ENCODE measurements at places on chromosomes 4 and X. TPM values are rescaled to one million over a fixed set of nuclear protein-coding genes. Genes with fewer than 3 reads are reported as not detected.

DNA sequence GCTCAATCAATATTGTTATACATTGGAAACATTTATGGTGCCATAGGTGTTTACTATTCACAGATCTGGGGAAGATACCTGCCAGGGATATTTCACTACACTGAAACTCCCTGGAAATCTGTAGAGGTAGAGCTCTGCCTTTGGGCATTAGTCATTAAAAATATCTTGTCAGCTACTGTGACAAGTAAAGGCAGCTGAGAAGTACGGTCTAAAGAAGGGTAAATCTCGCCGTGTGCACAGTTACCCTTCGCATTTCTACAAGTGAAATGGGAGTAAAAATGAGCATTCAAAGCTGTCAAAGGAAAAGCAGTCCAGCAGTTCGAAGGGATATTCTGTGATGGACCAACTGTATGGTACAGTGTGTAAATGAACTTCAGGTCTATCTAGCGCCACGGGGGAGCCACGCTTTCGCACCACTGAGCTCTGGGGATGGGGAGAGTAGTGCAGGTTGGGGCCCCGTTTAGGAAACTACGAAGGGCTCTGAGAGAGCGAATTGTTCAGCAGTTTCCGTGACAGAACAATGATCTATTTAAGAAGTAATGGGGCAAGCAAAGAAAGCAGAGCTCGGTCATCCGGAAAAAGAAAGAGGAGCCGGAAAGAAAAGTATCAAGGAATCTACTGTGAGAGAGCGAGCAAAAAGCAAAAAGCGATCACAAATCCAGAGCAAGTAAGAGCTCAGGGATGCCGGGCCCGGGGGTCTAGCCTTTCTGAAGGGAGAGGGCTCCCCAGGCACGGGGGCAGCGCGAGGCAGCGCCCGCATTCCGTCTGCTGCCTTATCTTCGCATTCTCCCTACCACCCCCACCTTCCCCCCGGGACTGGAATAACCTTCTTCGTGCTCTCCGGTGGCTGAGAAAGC, 646 bp downstream of the TIGD4 start:
- DNase-seq = peak; percentile 16
- H3K36me3 ChIP-seq = no peaks in the 10 kb centered on the region
- H3K4me1 ChIP-seq = no peaks in the 10 kb centered on the region

DNA sequence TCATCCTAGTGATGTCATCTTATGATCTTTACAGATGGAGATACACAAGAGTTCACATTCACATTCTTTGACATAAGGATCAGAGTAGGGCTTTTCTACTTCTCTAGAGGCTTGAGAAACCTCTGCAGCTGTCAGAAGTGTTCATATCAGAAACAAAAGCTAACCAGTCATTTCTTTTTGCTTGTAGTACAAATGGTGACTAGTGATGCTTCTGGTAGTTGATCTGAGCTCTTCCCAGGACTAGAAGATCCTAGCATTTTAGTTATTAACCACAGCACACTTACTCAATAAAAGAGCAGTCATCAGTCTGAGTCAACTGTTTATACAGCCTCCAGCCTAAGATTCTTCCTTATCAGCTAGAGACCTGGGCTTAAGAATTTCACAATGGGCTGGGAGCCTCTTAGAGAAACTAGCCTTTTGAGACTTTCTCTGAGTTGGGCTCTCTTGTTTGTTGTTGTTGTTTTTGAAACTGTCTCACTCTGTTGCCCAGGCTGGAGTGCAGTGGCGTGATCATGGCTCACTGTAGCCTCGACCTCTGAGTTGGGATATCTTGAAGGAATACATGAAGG, 84.1 kb downstream of the TMEM164 start:
- DNase-seq = no peak
- no peak overlapping the region for H3K4me3 ChIP-seq
- no peaks in the 10 kb centered on the region for H3K36me3 ChIP-seq
- peaks cover 4% of the 10 kb centered on the region for H3K27me3 ChIP-seq

DNA sequence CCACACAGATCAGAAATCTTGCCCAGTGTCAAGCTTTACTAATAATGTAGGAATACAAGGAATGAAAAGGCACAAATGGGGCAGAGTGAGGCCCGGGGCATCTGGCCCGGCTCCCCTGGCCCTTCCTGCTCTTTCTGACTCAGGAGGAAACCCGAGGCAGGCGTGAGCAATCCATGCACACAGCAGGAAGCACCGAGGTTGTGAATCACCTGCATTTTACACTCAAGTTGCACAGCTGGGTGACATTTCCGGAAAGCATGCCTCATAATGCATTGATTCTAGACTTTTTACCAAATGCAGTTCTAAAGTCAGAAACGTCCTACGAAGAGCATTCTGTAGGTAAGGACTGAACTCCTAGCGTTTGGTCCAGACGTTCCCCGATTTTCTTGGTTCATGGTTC, 38.9 kb downstream of the PRIMPOL start:
- peaks cover 13% of the 10 kb centered on the region for H3K4me1 ChIP-seq
- no peaks in the 10 kb centered on the region for H3K36me3 ChIP-seq
- H3K4me3 ChIP-seq = no peak overlapping the region
- no peak overlapping the region for H3K27ac ChIP-seq
- no peak for DNase-seq

GRCh38 chr4:39715788-39716187, 17.9 kb downstream of the UBE2K start:
- H3K27ac ChIP-seq = no peak overlapping the region
- no peaks in the 10 kb centered on the region for H3K27me3 ChIP-seq
- H3K36me3 ChIP-seq = no peaks in the 10 kb centered on the region
- no peak overlapping the region for H3K4me3 ChIP-seq
- no peak for DNase-seq

The PAGE2B gene
- total RNA-seq = not detected

GRCh38 chr4:3679851-3680311, 86.3 kb upstream of the ADRA2C start:
- H3K27ac ChIP-seq = no peak overlapping the region
- H3K4me1 ChIP-seq = no peaks in the 10 kb centered on the region
- H3K4me3 ChIP-seq = no peak overlapping the region

DNA sequence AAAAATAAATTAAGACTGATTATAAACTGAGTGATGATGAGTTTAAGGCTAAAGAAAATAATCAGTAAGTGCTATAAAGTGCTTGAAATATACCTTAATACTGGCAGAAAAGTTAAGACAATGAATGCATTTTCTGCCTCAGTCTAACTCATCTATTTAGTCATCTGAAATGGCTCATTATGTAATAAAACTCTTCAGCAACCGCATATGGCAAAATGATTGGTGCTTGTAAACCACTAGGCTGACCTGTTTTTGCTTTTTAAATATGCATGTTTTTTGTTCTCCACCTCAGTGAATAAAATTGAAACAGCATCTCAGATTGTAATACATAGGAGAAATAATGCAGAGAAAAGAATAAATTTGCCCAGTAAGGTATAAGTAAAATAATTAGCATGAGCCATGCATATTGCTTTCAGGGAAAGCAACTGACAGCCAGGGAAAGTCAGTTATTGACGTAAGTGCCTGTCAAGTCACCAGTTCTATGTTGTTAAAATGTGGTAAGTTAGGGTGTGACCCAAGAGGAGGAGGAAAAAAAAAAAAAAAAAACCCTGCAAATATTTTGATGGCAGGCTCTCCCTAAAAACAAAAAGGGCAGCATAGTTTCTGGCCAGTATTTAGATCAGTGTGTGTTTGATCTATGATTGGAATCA, 167.5 kb downstream of the PALLD start:
- no peak overlapping the region for H3K27ac ChIP-seq
- DNase-seq = no peak
- no peaks in the 10 kb centered on the region for H3K36me3 ChIP-seq
- H3K4me3 ChIP-seq = no peak overlapping the region

The GPR143 gene
- 1.5 TPM for total RNA-seq

DNA sequence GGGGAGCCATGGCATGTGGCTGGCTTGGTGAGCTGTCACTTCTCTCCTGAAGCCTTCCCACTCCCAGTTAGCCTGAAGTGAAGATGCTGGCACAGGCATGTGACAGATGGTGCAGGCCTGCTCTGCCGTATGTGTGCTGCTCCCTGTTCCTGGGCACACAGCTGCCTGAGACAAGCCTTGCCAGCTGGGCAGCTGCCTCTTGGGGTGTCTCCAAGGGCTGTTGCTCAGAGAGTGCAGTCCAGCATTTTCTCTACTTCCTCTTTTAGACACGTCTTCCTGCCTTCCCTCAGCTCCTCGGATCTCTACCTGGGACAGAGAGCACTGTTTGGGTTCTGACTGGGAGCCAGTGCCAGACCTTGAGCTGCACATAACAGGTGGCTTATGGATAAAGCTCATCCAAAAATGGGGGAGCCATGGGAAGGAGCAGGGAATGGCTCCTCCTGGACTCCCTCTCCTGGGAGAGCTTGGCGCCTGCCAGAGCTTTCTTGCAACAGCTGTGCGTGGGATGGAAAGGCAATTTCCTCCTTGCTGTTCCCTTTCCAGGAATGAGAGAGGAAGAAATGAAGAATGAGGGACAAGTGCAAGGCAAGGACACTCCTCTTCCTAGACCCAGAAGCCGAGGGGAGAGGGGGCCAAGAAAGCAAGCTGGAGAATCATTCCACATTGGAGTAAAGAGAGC, 132.9 kb downstream of the MSL3 start:
- H3K27me3 ChIP-seq = no peaks in the 10 kb centered on the region
- DNase-seq = peak; percentile 41
- H3K27ac ChIP-seq = no peak overlapping the region

DNA sequence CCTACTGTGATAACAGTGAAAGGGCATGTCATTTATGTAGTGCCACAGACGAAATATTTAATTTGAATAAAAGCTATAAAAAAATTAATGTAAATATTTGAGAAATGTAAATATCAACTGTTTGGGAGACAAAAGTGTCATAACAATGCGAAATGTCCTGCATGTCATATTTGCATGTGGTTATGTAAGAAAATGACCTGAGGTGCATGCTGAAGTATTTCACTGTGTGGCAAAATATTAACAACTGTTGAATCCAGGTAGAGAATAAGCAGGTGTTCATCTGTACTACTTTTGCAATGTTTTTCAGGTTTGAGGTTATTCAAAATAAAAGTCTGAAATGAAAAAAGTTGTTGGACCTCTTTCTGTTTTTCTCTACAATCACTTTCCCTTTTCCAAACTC, 30.9 kb downstream of the PROM1 start:
- H3K4me1 ChIP-seq = peaks cover 20% of the 10 kb centered on the region
- H3K36me3 ChIP-seq = no peaks in the 10 kb centered on the region
- DNase-seq = no peak
- H3K27me3 ChIP-seq = peaks cover 2% of the 10 kb centered on the region

GRCh38 chrX:53433651-53434639, at the start of gene HSD17B10:
Gene HSD17B10 (minus strand): TSS chrX:53434370. CDS start chrX:53434345, 25 bp downstream.
- peak within 1 kb of the TSS; percentile 45 for H3K4me3 ChIP-seq
- H3K27me3 ChIP-seq = no peaks in the 10 kb centered on the region

DNA sequence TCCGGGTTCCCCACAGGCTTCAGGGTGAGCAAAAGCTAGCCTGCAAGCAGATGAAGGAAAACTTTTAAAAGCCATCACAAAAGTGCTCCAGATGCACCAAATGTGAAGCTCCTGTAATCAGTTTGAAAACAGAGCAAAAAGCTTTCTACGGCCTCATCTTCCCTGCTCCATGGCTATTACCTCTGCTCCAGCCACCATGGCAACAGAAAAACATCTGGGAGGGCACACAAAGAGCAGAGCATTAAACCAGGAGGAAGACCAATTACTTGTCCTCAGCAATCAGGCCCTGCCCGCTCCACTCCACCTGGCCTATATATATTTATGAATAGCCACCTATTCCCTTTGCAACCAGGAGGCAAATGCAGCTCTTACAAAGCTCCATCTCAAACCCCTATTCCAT, 33.6 kb downstream of the TMEM154 start:
- H3K4me1 ChIP-seq = no peaks in the 10 kb centered on the region
- no peak overlapping the region for H3K4me3 ChIP-seq
- no peaks in the 10 kb centered on the region for H3K36me3 ChIP-seq

DNA sequence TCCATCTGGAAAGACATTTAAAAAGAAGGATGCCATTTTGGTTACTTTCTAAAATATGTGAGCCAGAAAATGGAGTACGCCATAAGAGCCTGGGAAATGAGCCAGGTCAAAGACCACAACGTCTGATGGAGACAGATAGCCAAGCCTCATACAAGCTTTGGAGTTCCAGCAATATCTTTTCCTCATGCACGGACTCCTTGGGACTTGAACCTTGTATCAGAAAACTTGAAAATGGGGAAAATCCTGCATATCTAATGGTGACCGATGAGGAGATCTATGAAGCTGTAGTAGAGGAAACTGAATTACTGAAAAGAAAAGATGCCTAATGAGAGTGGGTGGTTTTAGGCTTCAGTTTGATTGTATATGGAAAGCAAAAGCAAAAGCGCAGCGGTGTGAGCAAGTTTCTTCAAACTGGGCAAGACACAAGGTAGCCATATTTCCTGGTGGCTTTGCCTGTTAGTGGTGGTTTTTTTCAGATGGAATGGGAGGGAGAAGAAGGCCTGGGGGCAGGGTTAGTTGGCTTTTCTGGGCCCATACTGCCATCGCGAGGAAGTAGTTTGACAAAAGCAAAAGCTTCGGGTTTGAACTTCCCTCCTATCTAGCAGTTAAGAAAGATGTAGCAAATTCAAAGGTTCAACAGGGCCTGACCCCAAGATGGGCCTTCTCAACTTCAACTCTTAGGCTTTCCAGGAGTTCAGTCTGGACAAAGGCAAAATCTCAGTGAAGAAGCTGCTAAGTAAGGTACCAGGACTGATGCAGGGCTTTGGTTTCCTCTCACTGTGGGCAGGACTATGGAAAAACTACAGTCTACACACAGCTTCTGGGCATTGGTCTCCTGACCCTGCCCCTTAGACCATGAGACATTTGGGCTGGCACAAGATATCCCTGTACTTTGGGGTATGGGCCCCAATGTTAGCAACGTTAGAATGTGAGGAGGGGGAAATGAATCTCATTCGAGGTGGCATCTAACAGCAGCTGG, 210.0 kb upstream of the STK26 start:
- H3K27ac ChIP-seq = peak overlapping the region; percentile 80
- no peaks in the 10 kb centered on the region for H3K36me3 ChIP-seq
- H3K4me3 ChIP-seq = peak overlapping the region; percentile 19
- DNase-seq = no peak
- no peaks in the 10 kb centered on the region for H3K4me1 ChIP-seq

DNA sequence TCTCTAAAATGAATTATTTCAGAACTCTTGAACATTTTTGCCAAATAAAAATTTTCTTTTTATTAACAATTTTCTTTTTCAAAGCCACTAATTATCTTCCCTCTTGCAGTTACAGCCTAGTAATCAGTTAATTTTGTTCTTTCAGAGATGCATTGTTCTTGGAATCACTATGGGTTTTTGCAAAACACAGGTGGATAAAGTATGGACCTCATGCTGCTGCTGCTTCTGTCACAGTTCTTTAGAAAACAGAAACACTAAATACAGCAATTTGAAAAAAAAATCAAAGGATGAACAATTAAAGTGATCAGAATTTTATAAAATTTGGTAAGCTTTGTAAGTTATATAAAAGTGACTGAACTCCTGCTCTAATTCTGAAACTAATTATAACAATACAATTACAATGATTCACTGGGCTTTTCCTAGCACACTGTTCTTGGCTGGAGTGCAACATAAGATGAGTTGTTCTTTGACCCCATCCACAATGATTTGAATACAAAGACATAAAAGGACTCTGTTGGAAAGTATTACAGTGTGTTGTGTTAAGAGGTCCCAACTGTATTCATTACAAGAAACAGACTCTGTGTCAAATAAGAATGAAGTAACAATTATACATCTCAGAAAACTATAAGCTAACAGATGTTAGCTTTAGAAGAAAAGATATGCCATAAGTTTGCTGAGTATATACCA, 59.4 kb upstream of the GK2 start:
- no peak for DNase-seq
- no peak overlapping the region for H3K4me3 ChIP-seq
- H3K27me3 ChIP-seq = no peaks in the 10 kb centered on the region
- H3K4me1 ChIP-seq = no peaks in the 10 kb centered on the region
- no peak overlapping the region for H3K27ac ChIP-seq
